Fibroblast of pulmonary artery (primary cell): ENCODE measurements at places on chromosomes 11 and 22.
A peak's percentile ranks its signal among the peaks of the same experiment; 100 is the strongest.

GRCh38 chr11:9718147-9718546, 54.3 kb downstream of the SWAP70 start:
- no peak for DNase-seq

- DNase-seq, result no peak
Measured at GRCh38 chr11:58503361-58503856, 4.5 kb downstream of the OR5B21 start.

- DNase-seq, result peak; percentile 70
Measured at GRCh38 chr11:34358258-34358727, 483 bp upstream of the ABTB2 start.

DNA sequence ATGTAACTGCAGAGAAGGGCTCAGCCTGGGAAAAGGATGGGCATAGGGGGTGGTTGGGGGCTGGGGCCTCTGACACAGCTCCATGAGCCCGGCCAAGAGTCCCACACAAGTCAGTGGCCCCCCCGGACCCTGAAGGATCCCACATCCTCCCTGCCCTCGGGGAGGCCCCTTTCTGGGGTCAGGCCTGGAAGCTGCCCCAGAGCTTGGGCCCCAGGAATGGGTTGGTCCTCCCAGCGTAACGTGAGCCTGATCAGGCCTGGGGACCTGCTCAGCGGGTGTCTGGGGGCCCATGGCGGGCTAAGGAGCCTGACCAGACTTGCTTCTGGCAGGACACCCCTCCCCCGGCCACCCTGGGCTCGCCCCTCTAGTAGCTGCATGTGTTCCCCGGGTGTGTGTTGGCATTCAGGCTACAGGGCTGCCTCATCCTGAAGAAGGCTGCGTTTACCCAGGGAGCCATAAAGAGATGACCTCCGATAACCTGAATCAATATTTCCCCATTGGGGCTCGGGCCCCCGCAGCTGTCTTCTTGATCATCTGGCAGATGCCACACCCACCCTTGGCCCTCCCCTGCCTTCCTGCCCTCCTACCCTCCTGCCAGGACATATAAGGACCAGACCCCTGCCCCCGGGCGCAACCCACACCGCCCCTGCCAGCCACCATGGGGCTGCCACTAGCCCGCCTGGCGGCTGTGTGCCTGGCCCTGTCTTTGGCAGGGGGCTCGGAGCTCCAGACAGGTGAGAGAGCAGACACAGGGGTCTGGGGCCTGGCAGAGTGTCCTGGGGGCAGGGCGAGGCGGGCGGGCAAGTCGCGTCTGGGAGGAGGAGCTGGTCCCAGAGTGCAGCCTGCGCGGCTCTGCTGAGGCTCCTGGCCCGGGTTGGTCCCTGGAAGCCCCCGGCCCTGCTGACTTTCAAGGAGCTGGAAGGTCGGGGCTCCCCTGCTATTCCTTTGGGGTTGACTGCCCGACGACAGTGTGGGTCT, at the start of gene MUC2:
MUC2 (plus strand) TSS at position 631 of the 978 bp plus-strand sequence.
- DNase-seq, result no peak

- no peak for DNase-seq
Measured at GRCh38 chr11:92550411-92550810, 325.8 kb downstream of the FAT3 start.

DNA sequence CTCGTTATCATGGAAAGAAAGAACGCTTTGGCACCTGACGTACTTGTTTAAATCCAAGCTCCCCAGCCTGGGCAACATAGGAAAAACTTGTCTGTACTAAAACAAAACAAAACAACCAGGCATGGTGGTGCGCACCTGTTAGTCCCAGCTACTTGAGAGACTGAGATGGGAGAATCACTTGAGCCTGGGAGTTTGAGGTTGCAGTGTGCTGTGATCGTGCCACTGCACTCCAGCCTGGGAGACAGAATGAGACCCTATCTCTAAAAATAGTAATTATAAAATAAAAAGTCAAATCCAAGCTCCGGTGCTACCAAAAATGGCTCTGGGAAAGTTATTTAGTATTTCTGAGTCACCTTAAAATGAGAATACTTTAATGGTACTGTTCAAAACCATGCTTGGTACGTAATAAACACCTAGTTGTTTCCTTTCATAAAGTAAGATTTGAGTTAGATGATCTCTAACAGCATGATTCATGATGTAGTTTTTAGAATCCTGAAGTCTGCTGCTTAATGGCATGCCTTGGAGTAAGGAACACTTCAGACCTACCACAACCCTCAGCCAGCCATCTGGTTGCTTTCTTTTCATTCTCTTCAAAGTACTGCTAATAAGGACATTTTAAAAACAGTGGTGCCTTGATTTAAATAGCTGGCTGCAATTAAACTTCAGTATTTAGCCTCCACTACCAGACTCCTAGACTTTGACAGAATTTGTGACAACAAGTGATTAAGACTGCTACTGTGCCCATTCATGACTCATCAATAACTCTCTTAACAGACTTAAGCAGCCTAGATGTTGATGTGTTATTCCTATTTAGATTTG, 8.4 kb downstream of the PPME1 start:
- DNase-seq, result no peak

GRCh38 chr11:130886704-130887103, 29.6 kb downstream of the SNX19 start:
- DNase-seq, result no peak

- no peak for DNase-seq
Measured at GRCh38 chr11:119861160-119861559, 132.2 kb upstream of the NECTIN1 start.

DNA sequence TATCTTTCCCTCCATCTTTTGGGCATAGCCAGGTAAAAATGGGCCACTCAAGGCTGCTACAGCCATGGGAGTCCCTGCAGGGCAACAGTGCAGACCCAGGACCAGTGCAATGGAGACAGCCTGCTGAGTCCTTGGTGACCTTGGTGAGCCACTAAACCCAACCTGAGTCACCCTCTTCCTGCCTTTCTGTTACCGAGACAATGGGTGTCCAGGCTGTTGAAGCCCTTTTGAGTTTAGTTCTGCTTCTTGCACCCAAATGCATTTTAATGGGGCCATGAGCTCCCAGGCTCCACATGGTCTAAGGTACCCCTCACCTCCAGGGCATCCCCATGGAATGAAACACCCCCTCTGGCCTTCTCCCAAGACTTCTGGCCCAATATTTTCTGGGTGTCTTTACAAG, 874 bp upstream of the PLAAT4 start:
- DNase-seq, result no peak
